ENCODE measurements at places on chromosomes 5 and 9. TPM values are rescaled to one million over a fixed set of nuclear protein-coding genes. Genes with fewer than 3 reads are reported as not detected.

CCNO gene
- total RNA-seq = 0.40 TPM

WASHC1 gene
- 3.4 TPM for total RNA-seq

ACSL6 gene
- total RNA-seq = 0.25 TPM

CARTPT gene
- not detected for total RNA-seq

RHOBTB3 gene
- 27.5 TPM for total RNA-seq

SLC25A51 gene
- total RNA-seq = 59.4 TPM

DDX4 gene
- total RNA-seq = not detected

HTR4 gene
- 5.7 TPM for total RNA-seq

RFESD gene
- total RNA-seq = 2.2 TPM

Measured in aortic smooth muscle cell (primary cell).